Activated effector memory CD4-positive, alpha-beta T cell treated with anti-CD3 and anti-CD28 coated beads, Interleukin-2, amount 50 U/mL, for 16 hours (primary cell): ENCODE measurements at places on chromosomes 12 and 14.

DNA sequence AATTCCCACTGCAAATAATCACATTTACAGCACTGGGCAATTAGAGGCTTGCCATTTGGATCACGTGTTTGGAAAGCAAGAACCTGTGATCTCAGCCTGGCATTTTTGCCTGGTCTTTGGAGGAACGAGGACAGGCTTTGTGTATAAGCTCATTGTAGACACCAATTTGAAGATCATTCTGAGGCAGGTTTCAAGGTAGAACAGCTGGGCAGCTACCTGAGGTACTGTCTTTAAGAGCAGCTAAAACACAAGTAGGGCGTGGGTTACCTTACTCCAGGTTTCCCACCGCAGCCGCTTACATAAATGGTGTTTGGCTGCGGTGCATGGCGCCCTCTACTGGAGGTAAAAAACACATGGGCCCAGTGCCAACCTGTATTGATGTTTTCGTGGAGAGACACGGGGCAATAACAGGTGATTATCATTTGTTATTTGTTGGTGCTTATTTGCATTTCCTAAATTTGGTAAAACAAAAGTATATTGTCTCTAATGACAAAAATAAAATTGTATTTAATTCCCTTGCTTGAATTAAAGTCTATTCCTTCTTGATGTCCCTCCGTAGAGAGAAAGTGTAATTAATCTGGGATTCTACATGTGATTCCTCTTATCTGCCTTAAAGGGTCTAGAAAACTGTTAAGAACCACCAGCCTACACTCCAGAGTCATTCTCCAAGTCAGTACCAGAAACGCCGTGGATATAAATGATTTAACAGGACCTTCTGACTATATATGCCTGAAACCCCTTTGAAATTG is 69.7 kb downstream of the SVOP start:
- DNase-seq: peak; percentile 89

DNA sequence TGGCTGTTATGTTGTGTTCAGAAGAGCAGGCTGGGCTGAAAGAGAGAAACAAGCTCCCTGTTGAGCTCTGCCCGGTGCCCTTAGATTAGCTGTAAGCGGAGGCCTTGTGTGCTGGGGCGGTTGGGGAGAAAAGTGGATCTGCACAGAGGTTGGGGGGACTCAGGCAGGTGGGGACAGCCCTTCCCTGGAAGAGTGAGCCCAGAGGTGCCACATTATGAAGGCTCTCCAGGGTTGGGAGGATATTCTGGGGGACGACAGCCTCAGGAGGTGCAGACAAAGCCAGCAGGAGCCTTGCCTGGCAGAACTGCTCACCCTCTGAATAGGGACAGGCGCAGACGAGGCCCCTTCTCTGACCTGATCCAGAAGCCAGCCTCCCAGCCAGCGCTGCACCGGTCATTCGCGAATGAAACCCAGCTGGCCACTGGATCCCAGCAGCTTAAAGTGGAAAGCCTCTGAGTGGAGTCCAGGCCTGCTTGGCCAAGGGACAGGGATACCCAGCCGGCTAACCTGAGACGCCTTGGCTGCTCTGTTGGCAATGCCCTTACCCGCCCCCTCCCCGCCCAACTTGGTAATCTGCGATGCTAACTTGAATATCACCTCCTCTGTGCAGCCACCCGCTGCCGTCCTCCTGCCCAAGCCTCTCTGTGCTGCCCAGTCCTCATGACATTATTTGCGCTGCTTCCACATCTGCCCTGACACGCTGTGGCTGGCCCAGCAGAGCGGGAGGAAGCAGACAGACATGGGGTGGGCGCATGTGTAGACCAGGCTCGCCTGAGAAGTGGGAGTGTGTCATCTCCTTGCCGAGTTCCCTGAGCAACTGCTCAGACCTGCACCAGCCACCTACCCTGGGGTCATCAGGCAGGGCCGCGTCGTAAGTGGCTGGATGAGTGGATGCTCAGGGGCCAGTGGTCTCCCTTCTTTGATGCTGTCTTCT is 5.6 kb downstream of the HIP1R start:
- no peak for DNase-seq

DNA sequence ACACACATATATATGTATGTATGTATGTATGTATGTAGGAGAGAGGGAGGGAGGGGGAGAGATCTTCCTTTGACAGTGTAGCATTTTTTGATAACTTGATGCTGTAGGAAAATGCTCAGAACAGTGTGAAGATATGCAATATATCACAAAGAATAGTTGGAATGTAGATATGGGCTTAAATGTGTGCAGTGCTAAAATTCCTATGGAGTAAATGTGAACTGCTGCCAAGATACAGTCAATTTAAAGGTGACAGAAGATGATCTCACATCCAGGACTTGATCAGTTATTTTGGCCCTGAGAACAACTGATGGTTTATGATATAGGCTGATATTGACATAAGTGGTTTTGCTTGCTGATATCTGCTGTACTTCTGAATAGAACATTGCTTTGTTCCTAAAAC is 84.2 kb downstream of the DAAM1 start:
- no peak for DNase-seq

GRCh38 chr12:28938581-28939235 is 210.4 kb upstream of the FAR2 start:
- no peak for DNase-seq

DNA sequence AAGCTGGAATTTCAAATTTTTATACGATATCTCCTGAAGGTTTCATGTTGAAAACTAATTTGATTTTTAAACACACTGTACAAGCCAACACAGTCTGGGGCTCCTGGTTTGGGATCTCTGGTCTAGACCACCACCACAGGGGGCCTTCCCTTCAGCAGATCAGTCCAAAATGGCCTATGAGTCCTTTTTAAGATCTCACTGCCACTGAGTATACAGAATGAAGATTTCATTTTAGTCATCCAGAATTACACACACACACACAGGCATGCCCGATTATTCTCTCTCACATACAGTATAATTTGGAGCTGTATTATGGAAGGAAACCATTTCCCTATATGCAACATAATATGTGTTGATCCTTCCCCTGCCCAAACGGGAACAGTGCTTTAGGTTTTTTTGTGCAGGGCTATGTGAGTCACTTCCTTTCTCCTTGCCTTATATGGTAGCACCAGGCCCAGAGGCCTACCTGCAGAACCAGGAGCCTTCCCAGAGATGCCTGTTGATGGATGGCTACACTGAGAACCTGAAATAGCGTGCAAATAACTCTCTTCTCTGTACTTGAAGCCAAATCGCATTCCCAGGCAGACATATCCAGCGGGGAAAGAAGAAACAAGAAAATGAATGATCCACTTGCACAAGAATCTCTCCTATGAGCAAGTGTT is 28.1 kb upstream of the WNK1 start:
- DNase-seq: peak; percentile 66

DNA sequence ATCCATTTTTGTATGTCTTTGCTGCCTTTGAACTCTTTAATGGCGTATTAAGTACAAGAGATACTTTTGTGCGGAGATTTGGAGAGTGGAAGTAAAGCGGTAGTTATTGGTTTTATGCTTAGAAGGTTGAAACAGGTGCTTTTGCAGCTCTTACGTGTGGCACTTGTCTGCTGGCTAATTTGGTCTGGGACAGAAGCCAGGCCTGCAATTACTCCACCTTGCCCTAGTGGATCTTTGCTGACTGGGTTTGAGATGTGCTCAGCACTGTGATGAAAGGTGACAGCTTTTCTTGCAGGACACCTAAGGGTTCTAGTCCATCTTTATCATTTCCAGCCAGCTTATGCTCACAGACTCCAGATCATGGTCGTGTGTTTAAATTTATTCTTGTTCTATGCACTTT is 252.5 kb downstream of the RPL10L start:
- DNase-seq: no peak

DNA sequence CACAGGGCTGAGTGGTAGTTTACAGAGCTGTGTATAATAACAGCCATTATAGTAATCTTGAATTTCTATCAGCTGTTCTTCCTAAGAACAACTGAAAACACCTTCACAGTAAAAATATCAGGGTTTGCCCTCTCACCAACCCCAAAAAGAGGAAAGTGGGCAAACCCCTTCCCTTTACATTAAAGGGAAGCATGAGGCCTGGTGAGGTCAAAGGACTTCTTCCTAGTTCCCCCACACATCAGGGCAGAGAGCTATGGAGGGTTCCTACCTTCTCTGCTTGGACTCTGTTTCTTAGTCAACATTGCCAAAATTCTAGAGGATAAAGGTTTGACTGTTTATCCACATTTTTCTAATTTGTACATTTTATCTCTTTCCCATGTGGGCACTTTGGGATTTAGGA is 4.4 kb upstream of the RPAP3 start:
- DNase-seq: no peak

DNA sequence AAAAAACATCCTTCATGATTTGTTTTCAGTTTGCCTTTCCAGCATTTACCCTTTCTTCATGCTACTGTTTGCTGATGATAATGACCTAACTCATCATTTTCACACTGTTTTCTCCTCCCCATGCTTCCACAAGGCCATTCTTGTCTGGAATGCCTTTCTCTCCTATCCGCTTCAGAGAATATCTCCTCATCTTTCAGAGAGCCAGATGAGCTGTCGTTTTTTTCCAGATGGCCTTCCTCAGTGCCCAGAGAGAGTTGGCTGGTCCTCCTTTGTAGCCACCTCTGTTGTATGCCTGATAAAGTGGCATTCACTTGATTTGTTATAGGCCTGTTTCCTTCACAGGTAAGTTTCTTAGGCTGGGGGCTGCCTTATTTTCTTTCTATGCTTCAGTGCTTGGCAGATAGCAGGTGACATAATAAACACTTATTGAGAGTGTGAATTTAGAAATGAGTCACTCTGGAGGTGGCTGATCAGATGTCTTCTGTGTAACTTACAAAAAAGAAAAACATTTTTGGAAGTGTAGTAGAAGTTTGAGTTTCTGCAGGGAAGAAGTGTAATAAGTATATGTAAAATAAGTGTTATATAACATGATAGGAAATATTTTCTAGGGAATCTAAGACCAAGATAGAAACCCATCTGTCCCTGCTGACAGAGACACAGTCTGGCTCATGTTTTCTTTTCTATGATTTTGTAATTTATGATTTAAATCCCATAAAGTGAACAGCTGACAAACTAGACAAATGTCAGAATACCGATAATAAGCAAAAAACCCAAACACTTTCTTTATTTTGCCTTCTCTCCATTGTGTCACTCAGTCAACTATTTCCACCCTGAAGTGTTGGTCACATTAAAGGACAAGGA is 174.5 kb downstream of the DACT1 start:
- DNase-seq: no peak

DNA sequence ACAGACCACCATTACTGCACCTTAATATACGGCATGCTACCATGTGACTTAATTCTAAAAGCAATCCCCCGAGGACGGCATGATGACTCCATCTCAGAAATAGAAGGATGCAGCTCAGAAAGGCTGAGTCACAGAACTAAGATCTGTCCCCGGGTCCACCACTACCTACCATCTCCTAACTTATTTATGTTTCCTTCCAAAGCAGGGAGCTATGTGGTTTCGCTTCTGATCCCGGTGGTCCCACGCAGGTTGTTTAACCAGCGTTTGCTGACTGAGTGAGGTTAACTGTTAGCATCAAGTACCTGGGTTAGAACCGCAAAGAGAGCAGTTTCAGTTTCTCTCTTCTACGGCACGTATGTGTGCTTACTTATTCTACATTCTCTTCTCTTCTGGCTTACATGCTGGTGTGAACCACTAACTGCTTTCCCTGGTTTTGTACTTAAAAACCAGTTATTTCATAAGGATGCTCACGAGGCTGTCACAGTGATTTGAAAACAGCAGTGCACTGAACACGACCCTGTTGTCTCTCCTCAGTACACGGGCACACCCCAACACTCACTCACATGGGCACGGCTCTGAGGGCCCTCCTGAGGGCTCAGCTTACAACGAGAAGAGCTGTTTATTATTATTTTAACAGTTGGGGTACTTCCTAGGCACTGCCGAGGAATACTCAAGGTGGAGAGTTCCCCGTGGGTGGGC is 66.7 kb downstream of the CCDC88C start:
- peak; percentile 85 for DNase-seq

DNA sequence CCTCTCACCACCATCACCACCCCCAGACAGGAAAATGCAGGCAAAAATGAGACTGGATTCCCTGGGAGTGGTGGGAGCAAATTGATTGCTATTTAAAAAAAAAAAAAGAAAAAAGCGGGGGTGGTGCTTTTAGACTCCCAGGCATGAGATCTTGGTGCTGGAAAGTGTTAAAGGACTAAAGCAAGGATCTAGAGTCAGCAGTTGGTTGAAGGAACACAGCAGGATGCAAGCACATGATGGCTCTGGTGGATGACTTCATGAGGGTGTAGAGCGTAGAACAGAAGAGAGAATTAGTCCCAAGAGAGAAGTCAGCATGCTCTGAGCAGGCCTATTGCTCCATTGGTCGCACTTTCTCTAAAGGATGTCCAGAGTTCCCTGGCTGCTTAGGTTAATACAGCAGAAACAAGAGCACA is 183.8 kb upstream of the HMGA2 start:
- no peak for DNase-seq

DNA sequence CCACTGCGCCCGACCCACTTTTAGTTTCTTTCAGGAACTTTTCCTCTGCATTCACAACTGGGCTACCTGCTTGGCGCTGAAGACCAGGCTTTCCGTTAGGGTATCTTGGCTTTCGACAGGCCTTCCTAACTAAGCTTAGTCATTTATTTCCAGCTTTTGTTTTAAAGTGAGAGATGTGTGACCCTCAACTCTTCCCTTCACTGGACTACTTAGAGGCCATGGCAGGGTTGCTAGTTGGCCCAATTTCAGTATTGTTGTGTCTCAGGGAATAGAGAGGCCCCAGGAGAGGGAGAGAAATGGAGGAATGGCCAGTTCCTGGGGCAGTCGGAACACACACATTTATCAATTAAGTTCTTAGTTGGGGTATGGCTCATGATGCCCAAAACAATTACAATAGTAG is 10.4 kb downstream of the MTA1 start:
- DNase-seq: no peak

DNA sequence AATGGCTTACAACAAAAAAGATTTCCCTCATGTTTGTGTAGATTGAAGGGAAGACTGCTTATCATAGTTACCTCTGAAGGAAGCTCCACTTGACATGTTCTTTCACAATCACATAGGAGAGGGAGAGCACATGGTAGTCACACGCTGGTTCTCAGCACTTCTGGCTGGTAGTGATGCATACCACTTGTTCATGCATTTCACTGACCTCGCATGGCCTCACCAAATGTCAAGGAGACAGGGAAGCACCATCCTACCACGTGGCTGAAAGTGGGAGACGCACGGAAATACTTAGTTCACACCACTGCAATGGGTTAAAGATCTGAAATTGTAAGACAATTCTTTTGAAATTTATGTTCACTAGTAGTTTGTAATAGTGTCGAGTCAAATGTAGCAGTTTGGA is 74.0 kb downstream of the PDE3A start:
- no peak for DNase-seq

DNA sequence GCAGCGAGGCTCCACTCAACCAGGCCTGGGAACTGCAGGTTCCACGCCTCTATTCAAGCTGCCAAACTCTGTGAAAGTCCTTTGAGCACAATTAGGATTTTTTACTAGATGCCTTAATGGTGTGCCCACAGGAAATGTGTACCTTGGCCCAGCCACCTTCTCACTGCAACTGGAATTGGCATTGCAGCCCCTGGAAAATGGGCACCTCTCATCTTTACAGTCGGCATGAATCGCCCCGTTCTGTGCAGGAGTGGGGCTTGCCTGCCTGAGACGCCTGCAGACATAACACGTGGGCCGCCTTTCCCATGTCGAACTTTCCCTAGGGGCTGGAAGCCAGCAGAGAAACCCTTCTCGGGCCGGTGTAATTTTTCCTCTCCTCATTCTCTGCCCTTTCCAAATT is 42.0 kb upstream of the ELK3 start:
- no peak for DNase-seq
